ENCODE measurements at places on chromosomes 7 and 10.

GRCh38 chr7:50037086-50037485 lies 56.0 kb downstream of the ZPBP start:
- no peak for DNase-seq
- no peaks in the 10 kb centered on the region for H3K4me1 ChIP-seq
- no peaks in the 10 kb centered on the region for H3K27me3 ChIP-seq
- H3K27ac ChIP-seq: no peak overlapping the region

DNA sequence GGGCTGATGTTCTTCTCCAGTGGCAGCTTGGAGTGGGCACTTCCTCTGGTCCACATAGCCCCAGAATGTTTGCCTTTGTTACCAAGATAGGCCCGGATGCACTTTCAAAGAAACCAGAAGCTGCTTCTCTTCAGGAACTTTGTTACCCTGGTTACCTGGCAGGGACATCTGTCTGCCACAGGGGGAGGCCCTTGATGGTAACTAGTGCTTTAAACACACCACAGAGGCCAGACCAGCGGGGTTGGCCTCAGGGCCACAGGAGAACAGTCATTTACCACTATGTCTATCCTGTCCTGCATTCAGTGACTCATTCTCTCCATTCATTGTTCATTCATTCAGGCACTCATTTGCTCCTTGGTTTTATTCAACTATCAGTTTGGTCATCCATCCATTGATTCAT lies 11.9 kb upstream of the PLEKHA1 start:
- no peak for DNase-seq
- H3K36me3 ChIP-seq: no peaks in the 10 kb centered on the region
- H3K4me3 ChIP-seq: no peak overlapping the region

- no peaks in the 10 kb centered on the region for H3K36me3 ChIP-seq
- H3K27ac ChIP-seq: peak overlapping the region; percentile 8
- peaks cover 6% of the 10 kb centered on the region for H3K4me1 ChIP-seq
- no peaks in the 10 kb centered on the region for H3K27me3 ChIP-seq
- peak; percentile 49 for DNase-seq
These were observed 85.0 kb downstream of the SGMS1 start for GRCh38 chr10:50538555-50539398.

DNA sequence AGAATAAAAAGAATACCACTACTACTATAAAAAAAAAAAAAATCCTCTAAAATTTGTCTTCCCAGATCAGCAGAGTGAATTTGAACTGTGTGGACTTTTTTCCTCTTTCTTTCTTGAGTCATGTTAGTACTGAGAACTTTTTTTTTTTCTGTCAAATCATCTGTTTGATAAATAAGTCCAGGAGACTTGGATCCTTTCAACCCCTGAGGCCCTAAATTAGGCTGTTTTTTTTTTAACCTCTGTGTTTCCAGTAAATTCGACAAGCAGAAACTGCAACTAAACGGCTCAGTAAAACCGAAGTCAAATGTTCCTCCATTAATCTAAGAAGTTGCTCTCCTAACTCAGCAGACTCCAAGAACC lies 2.7 kb downstream of the MAP3K8 start:
- peaks cover 32% of the 10 kb centered on the region for H3K4me1 ChIP-seq
- DNase-seq: no peak
- peak overlapping the region; percentile 95 for H3K27ac ChIP-seq

DNA sequence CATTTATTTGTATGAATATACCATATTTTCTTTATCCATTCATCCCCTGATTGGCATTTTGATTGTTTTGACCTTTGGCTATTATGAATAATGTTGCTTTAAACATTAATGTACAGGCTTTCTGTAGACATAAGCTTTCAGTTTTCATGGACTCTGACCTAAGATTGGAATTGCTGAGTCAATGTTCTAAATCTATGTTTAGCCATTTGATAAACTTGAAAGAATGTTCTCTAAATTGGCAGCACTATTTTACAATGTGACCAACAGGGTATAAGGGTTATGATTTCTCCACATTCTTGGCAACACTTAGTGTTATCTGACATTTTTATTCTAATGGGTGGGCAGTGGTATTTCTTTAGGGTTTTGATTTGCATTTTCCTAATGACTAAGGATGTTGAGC lies 229.7 kb upstream of the ETV1 start:
- no peak overlapping the region for H3K27ac ChIP-seq
- no peaks in the 10 kb centered on the region for H3K36me3 ChIP-seq
- H3K27me3 ChIP-seq: no peaks in the 10 kb centered on the region
- H3K4me1 ChIP-seq: no peaks in the 10 kb centered on the region

- no peaks in the 10 kb centered on the region for H3K4me1 ChIP-seq
- no peak overlapping the region for H3K27ac ChIP-seq
- DNase-seq: peak; percentile 66
- H3K27me3 ChIP-seq: peaks cover 5% of the 10 kb centered on the region
These were observed 141.3 kb downstream of the NRP1 start for GRCh38 chr10:33193057-33193700.

GRCh38 chr10:8048281-8049008 lies 6.0 kb upstream of the GATA3 start:
- no peak overlapping the region for H3K27ac ChIP-seq
- H3K4me1 ChIP-seq: no peaks in the 10 kb centered on the region
- H3K4me3 ChIP-seq: no peak overlapping the region
- H3K36me3 ChIP-seq: no peaks in the 10 kb centered on the region

DNA sequence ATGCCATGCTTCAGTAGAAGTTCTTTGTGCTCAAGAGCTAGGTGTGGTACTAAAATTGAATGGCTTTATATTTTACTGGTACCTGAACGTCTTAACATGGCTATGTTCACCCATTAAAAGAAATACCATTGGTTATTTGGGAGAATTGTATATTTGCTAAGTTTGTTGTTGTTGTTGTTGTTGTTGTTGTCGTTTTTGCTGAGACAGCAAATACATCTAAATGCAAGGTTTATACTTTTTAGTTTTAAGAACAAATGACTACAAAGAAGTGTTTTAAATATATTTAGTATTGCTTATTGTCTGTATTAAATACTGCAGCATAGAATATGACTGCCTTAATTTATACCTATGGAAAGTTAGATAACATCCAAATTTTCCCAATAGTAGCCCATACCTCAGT lies 66.9 kb downstream of the HECW1 start:
- DNase-seq: no peak
- H3K36me3 ChIP-seq: no peaks in the 10 kb centered on the region
- H3K4me1 ChIP-seq: no peaks in the 10 kb centered on the region
- H3K27me3 ChIP-seq: peaks cover 17% of the 10 kb centered on the region

DNA sequence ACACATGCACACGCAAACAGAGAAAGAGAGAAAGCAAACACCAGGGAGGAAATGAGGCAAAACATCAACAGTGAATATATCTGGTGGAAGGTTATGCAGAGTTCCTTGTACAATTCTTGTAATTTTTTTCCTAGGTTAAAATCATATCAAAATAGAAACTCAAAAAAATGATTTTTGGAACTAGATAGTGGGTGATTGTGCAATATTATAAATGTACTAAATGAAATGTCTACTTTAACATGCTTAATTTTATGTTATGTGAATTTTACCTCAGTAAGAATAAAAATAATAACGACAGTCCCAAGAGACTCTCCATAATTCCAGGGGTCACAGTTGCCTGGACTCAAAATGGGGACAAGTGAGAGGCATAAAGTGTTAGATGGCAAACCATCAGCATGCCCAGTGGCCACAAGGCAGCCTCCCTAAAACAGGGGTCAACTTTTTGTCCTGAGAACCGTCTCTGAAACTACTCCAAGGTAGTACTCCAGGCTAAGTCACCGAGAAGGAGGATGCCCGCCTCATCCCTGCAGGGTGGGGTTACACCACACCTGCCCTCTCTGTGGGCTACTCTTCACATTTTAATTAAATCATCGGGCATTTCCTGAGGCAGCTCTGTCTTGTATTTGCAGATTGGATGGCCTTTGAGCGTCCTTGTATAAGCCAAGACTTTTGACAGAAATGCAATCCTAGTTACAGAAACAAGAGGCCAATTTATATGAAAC lies 267.7 kb downstream of the ELMO1 start:
- no peak for DNase-seq
- no peak overlapping the region for H3K4me3 ChIP-seq
- H3K36me3 ChIP-seq: no peaks in the 10 kb centered on the region
- H3K27ac ChIP-seq: no peak overlapping the region
- no peaks in the 10 kb centered on the region for H3K4me1 ChIP-seq

GRCh38 chr10:19920075-19920726 lies 104.0 kb downstream of the PLXDC2 start:
- H3K27ac ChIP-seq: no peak overlapping the region
- DNase-seq: no peak
- H3K27me3 ChIP-seq: no peaks in the 10 kb centered on the region
- H3K36me3 ChIP-seq: no peaks in the 10 kb centered on the region

DNA sequence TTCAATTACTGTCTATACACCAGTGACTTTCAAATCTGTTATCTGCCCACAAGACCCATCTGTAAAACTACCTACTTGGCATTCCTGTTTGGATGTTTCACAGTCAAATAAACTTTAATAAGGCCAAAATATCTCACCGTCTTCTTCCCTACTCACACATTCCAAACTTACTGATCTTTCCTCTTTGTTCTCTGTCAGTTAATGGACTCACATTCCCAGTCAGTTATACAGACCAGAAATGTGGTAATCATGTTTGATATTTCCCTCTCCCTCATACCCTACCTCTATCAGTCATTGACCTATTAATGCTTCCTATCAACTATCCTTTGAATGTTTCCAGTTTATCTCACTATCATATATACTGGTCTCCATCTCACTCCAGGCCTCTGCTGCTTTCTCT lies 28.5 kb upstream of the HDAC9 start:
- no peak overlapping the region for H3K4me3 ChIP-seq
- H3K27me3 ChIP-seq: no peaks in the 10 kb centered on the region
- H3K36me3 ChIP-seq: no peaks in the 10 kb centered on the region
- H3K4me1 ChIP-seq: no peaks in the 10 kb centered on the region

DNA sequence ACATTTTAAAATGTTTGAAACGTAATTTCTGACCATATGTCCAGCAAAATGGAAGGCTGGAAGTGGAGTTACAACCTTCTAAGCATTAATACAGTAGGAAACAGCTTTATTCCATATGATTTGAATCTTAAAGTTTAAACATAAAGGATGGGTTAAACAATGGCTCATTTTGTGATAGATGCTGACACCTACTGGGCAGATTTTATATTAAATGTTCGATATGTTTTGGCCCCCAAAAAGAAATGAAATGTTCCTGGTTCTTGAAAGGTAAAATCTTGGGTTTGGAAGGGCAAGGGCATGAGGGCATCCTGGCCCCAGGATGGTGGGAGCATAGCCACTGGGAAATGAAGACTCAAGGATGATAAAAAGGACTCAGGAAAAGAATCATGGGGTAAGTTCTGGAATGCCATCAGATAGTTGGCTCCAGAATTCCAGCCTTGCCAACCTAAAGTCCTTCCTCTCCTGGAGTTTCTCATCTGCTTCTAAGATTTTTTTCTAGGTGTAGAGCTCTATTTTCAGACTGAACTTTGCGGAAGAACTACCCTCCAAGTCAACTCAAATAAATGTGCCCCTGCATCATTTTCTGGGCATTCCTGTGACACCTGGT lies 34.6 kb upstream of the SLC35G1 start:
- no peak overlapping the region for H3K27ac ChIP-seq
- H3K36me3 ChIP-seq: no peaks in the 10 kb centered on the region
- peak; percentile 16 for DNase-seq
- no peaks in the 10 kb centered on the region for H3K27me3 ChIP-seq

GRCh38 chr10:91694170-91694794 lies 61.4 kb upstream of the PPP1R3C start:
- no peaks in the 10 kb centered on the region for H3K36me3 ChIP-seq
- no peak overlapping the region for H3K27ac ChIP-seq
- peak; percentile 42 for DNase-seq
- no peaks in the 10 kb centered on the region for H3K27me3 ChIP-seq
- H3K4me3 ChIP-seq: no peak overlapping the region
- H3K4me1 ChIP-seq: peaks cover 6% of the 10 kb centered on the region

DNA sequence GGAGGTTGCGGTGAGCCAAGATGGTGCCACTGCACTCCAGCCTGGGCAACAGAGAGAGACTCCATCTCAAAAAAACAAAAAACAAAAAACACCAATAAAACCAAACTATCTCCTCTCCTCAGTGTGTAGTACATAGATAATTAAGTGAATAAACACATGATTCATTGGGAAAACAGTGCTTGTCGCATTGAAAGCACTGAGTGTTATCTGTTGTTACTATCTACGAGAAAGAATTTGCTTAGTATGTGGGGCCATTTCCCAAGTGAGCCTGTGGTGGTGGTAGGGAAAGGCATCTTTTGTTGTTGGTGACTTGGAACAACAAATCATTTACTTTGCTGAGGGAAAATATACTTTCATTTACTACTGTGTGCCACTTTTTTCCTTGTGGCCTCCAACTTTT lies 42.6 kb downstream of the RSBN1L start:
- no peak for DNase-seq
- H3K4me1 ChIP-seq: peaks cover 11% of the 10 kb centered on the region
- H3K4me3 ChIP-seq: no peak overlapping the region
- no peaks in the 10 kb centered on the region for H3K27me3 ChIP-seq

DNA sequence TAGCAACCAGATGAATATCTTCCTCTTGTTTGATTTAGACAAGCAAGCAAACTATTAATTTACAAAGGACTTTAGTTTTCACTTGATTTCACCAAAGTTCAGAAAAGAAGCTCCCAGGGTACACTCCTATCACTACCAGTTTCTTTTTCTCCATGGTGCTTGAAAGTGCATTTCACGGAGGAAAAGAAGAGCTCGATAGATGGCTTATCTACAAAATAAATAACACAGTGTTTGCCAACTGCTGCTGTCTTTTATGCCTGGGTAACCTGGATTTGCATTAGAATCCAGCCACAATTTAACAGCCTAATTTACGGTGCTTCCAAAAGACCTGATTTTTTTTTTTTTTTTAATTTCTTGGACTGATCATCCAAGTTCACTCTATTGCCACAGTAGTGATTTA lies 275.7 kb downstream of the GPR37 start:
- no peak overlapping the region for H3K27ac ChIP-seq
- H3K4me1 ChIP-seq: no peaks in the 10 kb centered on the region
- no peak overlapping the region for H3K4me3 ChIP-seq
- no peaks in the 10 kb centered on the region for H3K27me3 ChIP-seq
- H3K36me3 ChIP-seq: no peaks in the 10 kb centered on the region

DNA sequence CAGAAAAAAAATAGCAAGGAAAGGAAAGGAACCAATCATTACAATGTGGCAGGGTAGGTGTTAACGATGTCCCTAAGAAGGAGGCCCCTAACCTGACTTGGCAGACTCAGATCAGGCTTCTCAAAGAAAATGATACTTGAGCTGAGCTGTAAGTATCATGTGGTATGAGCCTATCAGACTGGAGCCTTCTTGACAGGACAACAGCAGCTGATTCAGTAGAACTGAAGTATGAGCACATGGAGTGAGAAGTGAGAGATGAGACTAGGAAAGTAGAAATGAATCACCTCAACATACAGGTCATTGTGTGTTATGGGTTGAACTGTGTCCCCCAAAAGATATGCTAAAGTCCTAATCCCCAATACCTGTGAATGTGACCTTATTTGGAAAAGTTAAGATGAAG lies 66.3 kb downstream of the MTERF1 start:
- no peak for DNase-seq
- H3K27me3 ChIP-seq: peaks cover 4% of the 10 kb centered on the region
- no peak overlapping the region for H3K27ac ChIP-seq
- no peak overlapping the region for H3K4me3 ChIP-seq
- 0 out of 3 replicates have a peak, but pooled peaks cover 5% of the 10 kb centered on the region for H3K4me1 ChIP-seq
- H3K36me3 ChIP-seq: no peaks in the 10 kb centered on the region

- no peaks in the 10 kb centered on the region for H3K36me3 ChIP-seq
- H3K27ac ChIP-seq: no peak overlapping the region
- no peaks in the 10 kb centered on the region for H3K4me1 ChIP-seq
- DNase-seq: no peak
- H3K27me3 ChIP-seq: no peaks in the 10 kb centered on the region
These were observed 1047.1 kb downstream of the NRG3 start for GRCh38 chr10:82922046-82922445.

- H3K27ac ChIP-seq: no peak overlapping the region
- H3K36me3 ChIP-seq: no peaks in the 10 kb centered on the region
- H3K4me3 ChIP-seq: no peak overlapping the region
These were observed 97.2 kb downstream of the COBL start for GRCh38 chr7:51219261-51219988.

Data from K562 (cell line).